Hematopoietic multipotent progenitor cell treated with erythropoietin and hydrocortisone succinate and interleukin-3 and kit ligand, for 4 days (in vitro differentiated cells): ENCODE measurements at places on chromosomes 6 and 20.

GRCh38 chr6:7047966-7048365, 59.8 kb upstream of the RREB1 start:
- DNase-seq, result peak; percentile 84

GRCh38 chr20:36975099-36975818, 23.8 kb upstream of the SAMHD1 start:
- peak; percentile 42 for DNase-seq

DNA sequence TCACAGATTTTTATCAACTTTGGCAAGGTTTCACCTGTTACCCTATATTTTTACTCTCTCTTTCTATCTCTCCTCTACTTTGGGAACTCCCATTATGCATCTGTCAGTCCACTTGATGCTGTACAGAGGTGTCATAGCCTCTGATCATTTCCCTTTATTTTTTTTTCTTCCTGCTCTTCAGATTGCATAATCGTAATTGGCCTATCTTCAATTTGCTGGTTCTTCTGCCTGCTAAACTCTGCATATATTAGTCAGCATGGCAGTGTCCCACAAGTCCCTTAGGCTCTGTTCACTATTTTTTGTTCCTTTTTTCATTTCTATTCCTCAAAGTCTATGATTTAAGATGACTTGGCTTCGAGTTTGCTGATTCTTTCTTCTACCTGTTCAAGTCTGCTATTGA, 44.7 kb upstream of the MICB start:
- DNase-seq, result peak; percentile 24

- DNase-seq, result peak; percentile 65
These were observed 23.3 kb downstream of the NQO2 start for GRCh38 chr6:3022765-3023662.

DNA sequence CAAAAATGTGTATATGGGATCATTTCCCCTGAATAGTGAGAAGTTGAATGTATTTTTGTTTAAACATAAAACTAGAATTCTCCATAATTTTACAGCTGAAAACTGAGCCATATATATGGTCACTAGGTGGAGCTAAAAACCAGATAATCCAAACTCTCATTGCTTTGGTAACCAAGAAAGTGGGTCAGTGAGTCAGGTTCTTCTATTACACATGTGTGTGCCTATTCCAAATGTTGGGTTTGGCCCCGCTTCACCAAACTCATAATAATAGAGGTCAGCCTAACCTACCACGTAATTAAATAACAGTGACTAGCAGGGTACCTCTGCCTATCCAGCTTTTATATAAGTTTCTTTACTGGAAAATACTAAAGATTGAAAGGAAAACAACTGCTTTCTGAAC, 19.3 kb upstream of the RNGTT start:
- peak; percentile 82 for DNase-seq

- DNase-seq, result peak; percentile 13
These were observed 34.2 kb downstream of the PIM1 start for GRCh38 chr6:37204014-37204751.

DNA sequence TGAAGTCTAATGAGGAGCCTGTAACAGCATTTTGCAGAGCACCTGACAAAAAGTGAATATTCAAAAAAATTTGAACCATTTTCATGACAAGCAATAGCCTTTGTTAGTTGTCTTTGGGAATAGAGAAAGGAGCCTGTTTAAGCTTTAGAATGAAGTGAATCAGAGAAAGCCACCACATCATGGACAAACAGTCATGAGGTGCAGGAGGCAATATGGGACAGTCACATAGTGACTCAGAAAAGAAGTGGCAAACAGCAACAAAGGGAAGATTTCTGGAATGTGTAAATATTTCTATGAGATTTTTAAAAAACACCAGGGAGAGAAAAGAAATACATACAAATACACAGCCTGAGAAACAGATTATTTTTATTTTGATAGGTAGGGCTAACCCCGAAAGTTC, 6.6 kb downstream of the KLHL31 start:
- DNase-seq, result no peak

DNA sequence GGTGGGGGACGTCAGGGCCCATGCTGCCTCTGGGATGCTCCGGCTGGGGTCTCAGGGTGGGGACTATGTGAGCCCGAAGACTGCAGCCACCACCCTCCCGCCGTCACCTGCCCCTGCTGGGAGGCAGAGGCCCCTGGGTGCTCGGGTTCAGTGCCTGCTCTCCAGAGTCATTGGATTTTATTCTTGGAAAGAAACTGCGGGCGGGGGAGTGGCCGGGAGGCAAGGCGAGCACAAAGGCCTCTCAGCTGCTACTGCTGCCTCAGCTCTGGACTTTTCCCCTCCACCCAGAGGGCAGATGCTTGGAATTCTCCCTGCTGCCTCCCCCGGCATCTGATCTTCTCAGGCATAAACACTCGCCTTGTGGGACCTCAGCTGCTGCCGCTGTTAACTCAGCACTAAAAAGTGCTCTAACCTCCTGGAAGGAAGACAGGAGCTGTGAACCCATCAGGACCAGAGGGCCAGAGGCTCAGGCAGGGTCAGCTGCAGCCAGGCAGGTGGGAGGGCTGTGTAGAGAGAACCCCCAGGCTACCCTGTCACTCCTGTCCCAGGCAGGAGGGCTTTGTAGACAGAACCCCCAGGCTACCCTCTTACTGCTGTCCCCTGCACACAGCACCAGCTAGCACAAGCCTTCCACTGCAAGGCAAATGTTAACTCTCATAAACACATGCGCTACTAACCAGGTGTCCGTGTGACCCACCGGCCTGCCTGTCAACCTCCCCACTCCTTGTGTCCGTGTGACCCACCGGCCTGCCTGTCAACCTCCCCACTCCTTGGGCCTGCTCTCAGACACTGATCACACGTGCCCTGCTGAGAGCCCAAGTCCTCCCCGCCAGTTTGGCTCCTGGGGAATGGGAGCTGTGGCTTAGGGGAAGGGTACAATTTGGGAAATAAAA, 9.4 kb upstream of the FRMD1 start:
- no peak for DNase-seq

- DNase-seq, result no peak
These were observed 189.7 kb downstream of the LRFN2 start for GRCh38 chr6:40397287-40398033.

GRCh38 chr6:120938876-120939472, 395.3 kb downstream of the TBC1D32 start:
- peak; percentile 63 for DNase-seq

DNA sequence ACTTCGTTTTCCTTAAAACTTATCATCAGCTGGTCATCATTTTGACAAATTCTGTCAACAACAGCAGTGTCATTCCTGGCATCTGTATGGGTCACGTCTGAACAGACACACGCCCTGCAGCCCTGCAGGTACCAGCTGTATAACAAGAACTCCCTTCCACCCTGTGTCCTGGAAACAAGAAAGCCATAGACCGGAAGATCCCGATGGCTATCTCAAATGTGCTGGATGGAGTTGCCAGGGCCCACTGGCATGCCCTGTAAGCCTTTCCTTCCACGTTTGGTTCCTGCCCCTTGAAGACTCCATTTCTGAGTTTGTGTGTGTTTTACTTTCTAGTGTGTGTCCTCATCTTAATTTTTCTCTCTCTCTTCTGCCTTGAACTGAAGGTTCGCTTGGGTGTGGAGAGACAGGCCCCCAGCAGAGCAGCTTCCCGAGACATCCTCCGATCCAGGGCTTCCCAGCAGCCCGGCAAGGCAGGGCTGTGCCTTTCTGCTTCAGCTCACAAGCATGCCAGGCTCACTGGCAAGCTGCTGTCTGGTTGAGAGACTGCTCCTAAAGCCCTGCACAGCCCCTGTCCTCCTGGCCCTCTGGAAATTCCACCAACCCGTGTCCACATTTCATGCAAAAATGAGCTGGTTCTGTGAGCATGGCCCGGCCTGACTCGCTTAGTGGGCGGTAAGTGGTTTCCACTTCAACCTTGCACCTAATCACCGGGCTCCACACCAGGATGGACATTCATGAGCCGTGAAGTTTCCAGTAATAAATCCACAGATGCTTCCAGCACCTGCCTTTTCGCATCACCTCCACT, 8.7 kb downstream of the GFRA4 start:
- DNase-seq, result no peak

- DNase-seq, result no peak
These were observed 169.8 kb downstream of the ANKRD60 start for GRCh38 chr20:58058421-58059259.

- DNase-seq, result no peak
These were observed 568.7 kb upstream of the RNF217 start for GRCh38 chr6:124393536-124393935.
